ENCODE measurements at places on chromosomes 6 and 20.

DNA sequence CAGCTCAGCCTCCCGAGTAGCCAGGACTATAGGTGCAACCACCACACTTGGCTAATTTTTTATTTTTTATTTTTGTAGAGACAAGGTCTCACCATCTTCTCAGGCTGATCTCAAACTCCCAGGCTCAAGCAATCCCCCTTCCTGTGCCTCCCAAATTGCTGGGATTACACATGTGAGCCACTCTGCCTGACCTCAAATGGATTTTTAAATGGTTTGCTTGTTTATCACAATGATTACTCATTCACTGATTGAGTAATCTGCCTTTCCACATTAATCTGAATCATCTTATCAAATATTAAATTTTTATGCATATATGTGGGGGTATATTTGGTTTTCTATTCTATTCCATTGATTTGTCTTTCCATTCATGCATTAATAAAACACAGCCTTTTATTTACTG, 9.4 kb upstream of the KHDC1L start:
- no peak overlapping the region for H3K27ac ChIP-seq
- no peaks in the 10 kb centered on the region for H3K27me3 ChIP-seq
- no peaks in the 10 kb centered on the region for H3K36me3 ChIP-seq
- H3K4me1 ChIP-seq = peaks cover 12% of the 10 kb centered on the region
- H3K4me3 ChIP-seq = no peak overlapping the region
- no peak for DNase-seq

- no peaks in the 10 kb centered on the region for H3K27me3 ChIP-seq
- no peak overlapping the region for H3K4me3 ChIP-seq
- H3K27ac ChIP-seq = no peak overlapping the region
- no peaks in the 10 kb centered on the region for H3K4me1 ChIP-seq
- DNase-seq = no peak
Measured at GRCh38 chr6:170497841-170498301, 55.2 kb downstream of the PSMB1 start.

DNA sequence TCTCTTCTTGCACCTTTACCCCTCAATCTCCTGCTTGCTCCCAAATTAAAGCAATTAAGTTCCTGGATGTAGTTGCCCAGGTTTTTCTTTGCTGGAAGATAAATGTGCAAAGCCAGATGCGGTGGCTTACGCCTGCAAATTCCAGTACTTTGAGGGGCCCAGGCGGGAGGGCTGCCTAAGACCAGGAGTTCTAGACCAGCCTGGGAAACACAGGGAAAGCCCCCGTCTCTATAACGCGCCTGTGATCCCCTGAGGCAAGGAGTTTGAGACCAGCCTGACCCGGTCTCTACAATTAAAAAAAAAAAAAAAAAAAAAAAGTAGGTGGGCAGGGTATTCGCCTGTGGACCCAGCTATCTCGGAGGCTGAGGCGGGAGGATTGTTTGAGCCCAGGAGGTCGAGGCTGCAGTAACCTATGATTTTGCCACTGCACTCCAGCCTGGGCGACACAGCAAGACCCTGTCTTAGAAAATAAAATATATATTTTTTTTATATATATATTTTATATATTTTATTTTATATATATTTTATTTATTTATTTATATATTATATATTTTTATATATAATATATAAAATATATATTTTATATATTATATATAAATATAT, 461 bp upstream of the DCDC2 start:
- no peaks in the 10 kb centered on the region for H3K36me3 ChIP-seq
- peaks cover 8% of the 10 kb centered on the region for H3K4me1 ChIP-seq
- no peak overlapping the region for H3K27ac ChIP-seq

- no peaks in the 10 kb centered on the region for H3K4me1 ChIP-seq
- H3K4me3 ChIP-seq = no peak overlapping the region
- H3K27me3 ChIP-seq = no peaks in the 10 kb centered on the region
- no peaks in the 10 kb centered on the region for H3K36me3 ChIP-seq
- H3K27ac ChIP-seq = no peak overlapping the region
Measured at GRCh38 chr6:129022011-129022553, 139.1 kb downstream of the LAMA2 start.

GRCh38 chr6:52063584-52064344, 23.6 kb downstream of the PKHD1 start:
- no peaks in the 10 kb centered on the region for H3K36me3 ChIP-seq
- H3K4me1 ChIP-seq = peaks cover 12% of the 10 kb centered on the region
- DNase-seq = peak; percentile 73

DNA sequence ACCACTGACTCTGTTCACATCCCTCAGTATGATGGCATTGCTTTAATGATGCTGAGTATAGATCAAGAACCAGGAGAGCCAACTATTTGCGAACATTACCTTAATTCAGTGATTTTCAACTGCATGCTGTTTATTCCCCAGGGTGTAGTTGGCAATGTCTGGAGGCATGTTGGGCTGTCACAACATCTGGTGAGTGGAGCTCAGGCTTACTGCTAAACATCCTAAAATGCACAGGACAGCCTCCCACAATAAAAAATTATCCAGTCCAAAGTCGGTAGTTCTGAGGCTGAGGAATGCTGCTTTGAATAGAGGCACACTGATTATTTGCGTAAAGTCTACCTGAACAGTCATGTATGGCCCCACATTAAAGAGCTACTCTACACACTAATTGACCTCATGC, 94.8 kb upstream of the OPRM1 start:
- no peaks in the 10 kb centered on the region for H3K4me1 ChIP-seq
- no peak overlapping the region for H3K4me3 ChIP-seq
- no peaks in the 10 kb centered on the region for H3K36me3 ChIP-seq
- H3K27ac ChIP-seq = no peak overlapping the region

GRCh38 chr6:134740027-134740373, 209.9 kb downstream of the ALDH8A1 start:
- H3K27ac ChIP-seq = no peak overlapping the region
- H3K27me3 ChIP-seq = no peaks in the 10 kb centered on the region
- no peak for DNase-seq
- no peaks in the 10 kb centered on the region for H3K4me1 ChIP-seq
- no peak overlapping the region for H3K4me3 ChIP-seq

DNA sequence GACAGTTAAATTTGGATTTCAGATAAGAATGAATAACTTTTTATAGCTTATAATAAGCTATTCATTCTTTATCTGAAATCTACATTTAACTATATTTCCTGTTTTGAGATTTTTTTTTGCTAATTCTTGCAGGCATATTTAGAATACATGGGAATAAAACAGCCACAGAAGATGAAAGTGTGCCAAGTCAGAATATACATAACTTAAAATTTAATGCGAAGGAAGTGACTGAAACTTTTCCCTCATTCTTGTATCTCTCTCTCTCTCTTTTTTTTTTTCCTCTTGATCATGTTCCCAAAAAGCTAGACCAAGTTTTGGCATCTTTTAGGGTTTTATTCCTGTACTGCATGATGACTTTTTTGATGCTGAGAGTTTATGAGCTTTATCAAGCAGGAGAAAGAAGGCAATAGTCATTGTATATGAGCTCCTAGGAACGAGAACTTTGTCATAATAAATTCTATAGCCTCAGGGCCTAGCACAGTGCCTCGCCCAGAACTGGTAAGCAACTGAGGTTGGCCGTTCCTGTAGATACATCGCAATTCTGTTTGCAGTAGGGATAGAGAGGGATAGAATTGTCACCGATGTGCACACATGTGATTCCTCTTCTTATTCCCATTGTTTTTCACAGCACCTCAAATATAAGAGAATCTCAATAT, 205.2 kb downstream of the MYLK4 start:
- no peaks in the 10 kb centered on the region for H3K36me3 ChIP-seq
- H3K4me3 ChIP-seq = no peak overlapping the region
- peaks cover 18% of the 10 kb centered on the region for H3K4me1 ChIP-seq
- DNase-seq = no peak
- H3K27ac ChIP-seq = no peak overlapping the region

All from MM.1S (cell line).